NCI-H2171 (cell line): ENCODE measurements at places on chromosomes 7 and 10.

DNA sequence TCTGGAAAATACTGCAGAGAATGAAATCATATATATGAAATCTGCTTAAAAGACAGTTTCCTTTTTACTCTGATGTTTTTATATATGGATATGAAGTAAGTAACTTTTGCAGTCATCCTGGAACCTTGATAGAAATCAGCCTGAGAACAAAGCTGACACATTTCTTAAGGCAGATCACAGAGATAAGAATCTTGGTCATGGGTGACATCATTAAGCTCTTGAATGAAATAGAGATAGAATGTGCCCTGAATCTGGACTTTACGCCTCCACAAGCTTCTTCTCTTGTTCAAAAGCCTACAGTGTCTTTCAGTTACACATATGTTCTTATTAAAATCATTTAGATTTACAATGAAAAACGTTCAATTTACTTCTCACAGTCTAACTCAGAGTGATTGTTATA is 319.1 kb upstream of the CNTNAP2 start:
- DNase-seq, result no peak

DNA sequence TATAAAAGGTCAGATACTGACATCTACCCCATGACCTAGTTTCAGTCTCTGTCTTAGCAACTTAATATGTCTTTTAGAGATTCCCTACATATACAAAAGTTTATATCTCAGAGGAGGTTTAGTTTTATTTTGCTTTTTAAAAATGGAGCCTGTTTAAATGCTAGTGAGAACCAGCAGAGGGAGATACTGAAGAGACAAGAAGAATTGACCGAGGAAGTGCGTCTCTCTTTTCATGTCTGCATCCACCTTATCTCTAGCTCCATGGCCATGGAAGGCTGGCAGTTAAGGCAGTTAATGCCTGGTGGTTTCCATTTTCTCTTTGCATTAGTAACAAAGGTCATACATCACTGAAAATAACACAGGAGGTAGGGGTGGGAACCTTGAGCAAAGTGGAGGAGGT is 10.7 kb downstream of the SUV39H2 start:
- no peak for DNase-seq

- no peak for DNase-seq
Measured at GRCh38 chr10:3260066-3260834, 87.7 kb upstream of the PITRM1 start.

- DNase-seq, result no peak
Measured at GRCh38 chr7:158145370-158145769, 442.3 kb downstream of the PTPRN2 start.

DNA sequence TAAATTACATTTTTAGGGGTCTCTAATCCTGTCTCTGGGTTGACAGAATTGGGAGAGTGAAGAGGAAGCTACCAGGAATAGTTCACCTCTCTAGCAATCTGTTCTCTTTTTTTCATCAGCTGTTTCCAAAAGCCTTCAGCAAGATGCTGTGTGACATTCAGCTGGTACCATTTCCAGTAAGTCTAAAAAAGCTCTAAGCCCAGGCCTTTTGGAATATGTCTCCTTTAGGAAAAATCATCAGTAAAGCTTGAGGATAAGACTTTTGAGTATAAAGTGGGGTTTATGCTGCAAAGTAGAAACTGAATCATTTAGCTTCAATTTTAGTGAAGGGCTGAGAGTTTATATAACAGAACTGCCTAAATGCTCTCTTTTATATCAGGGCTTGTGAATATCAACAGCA is 81.5 kb downstream of the CCNY start:
- peak; percentile 9 for DNase-seq

DNA sequence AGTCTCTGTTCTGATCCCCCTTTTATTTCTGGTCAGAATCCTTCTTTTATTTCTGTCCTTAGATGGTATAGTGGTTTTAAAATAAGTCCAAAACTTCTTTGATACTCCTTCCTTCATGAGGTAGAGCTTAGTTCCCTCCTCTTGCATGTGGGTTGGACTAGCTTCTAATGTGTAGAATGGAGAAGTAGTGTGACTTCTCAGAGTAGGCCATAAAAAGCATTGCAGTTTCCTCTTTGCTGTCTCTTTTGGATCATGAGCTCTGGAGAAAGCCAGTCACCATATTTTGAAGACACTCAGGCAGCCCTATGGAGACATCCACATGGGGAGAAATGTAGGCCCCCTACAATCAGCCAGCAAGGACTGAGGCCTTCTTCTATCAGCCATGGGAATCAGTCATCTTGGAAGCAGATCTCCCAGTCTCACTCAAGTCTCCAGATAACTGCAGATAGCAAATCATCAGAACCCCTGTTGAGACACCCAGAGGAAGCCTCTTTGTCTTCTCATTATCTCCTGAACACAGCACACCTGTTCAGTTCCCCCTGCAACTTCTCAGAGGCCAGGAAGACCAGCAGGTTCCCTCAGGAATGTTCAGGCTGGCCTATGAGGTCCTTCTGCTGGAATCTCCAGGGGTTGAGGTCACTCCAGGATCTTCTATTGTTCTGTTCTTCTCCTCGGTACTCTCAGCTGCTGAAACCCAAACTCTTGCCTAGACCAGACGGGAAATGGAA is 511.9 kb upstream of the ZMIZ1 start:
- no peak for DNase-seq

DNA sequence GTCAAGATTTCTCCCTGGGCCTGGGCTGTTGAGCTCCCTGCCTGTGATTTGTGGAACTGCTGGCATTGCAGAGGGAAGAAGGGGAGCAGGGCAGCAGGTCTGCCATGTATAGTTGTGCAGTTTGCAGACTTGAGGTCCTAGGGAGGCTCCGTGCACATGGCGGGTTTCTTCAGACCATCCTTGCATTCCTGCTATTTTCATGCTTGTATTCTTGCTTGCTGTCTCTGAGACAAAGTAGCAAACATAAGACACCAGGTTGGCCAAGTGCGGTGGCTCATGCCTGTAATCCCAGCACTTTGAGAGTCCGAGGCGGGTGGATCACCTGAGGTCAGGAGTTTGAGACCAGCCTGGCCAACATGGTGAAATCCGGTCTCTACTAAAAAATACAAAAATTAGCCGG is 61.1 kb downstream of the NPTX2 start:
- DNase-seq, result no peak

DNA sequence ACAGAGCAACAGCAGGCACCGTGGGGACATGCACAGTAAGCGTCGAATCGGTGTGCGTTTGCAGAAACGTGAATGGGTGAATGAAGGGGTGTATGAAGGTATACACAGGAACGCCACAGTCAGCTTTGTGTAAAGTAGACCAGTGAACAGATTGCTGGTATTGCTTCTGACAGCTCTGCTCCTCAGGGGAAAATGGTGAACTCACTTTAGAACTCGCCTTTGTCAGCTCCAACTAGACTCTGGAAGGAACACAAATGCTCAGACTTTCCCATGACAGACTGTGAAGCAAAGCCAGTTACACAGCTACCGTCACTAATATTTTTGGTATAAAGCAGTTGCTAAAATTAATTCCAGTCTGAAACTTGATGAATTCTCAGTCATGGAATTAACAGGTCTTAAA is 78.9 kb downstream of the CUX1 start:
- DNase-seq, result no peak

- DNase-seq, result no peak
Measured at GRCh38 chr10:14567421-14567820, 207.3 kb downstream of the FAM107B start.

- DNase-seq, result no peak
Measured at GRCh38 chr10:44619975-44620374, 235.1 kb upstream of the CXCL12 start.

DNA sequence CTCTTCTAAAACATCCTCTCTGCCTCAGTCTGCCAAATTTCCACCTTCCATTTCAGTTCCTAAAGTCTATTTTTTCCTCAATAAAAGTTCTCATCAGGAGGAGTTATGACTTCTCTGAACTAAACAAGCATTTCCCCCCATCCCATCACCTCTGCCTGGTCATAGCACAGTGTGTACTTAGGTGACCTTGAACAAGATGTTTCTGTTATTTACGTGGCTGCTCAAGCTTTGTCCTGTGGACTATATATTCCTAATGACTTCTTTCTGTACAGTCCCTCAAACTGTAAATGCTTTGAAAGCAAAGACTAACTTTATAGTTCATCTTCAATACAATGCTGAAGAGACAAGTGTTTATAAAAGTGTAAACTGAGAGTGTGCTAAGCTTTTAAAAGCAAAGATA is 166.9 kb downstream of the CPEB3 start:
- DNase-seq, result no peak

- DNase-seq, result no peak
Measured at GRCh38 chr7:103702982-103703381, 257.0 kb upstream of the SLC26A5 start.

- no peak for DNase-seq
Measured at GRCh38 chr10:68221196-68221595, 10.7 kb downstream of the ATOH7 start.

DNA sequence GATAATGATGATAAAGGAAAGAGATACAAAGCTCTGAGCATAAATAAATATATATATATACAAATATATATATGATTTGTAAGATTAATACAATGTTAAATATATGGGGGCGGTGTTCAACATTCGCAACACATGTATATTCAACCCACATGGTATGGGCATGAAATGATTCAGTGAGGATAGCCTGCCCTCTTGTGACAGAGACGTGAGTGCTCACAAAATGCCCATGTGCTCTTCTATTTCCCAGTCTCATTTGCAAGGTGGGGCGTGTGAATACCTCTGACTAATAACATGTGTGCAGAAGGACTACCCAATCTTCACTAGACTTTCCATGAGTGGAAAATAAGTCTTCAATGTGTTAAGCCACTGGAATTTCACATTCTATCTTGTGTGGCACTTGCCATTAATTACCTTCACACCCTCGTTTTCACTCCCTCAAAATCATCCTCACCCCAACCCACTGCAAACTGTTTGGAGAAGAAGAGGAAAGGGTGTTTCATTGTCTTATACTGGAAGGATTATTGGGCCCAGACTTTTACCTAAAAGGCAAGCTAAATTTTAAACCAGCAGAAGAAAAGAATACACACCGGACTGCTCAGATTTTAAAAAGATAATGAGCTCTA is 26.9 kb downstream of the ASAH2 start:
- peak; percentile 25 for DNase-seq

- DNase-seq, result no peak
Measured at GRCh38 chr10:120582753-120583152, 125.7 kb downstream of the PLPP4 start.

DNA sequence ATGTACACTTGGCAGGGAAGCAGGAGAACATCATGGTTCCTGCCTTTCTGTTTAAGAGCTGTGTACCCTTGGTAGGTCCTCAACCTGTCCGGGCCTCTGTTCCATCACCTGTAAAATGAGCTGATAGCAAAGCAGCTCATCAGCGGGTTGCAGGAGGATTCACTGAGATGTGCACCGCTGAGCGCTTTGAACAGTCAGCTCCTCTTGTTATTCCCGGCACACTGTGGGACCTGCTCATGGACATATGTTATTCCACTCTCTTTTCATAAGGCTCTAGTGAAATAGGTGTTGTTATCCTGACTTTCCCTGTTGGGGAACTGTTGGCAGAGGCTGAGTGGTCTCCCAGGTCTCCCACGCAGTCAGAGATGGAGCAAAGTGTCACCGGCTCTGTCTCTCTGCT is 497.5 kb upstream of the ZMIZ1 start:
- no peak for DNase-seq

DNA sequence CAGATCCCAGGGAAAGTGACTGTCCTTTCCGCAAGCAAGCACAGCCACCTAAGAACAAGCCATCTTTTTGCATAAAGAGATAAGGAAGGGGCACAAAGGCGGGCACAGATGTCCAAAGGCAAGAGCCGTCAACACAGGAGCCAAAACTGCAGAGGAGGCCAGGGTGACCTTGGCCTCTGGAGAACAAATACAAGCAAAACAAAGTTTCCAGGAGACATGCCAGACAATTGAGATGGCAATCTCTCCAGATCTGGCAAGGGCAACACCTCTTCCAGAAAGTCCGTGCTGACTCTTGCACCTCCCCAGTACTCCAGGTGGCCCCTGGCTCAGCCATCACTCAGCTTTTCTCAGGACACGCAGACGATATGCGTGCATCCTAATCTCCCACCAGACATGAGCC is 58.2 kb downstream of the TEX36 start:
- no peak for DNase-seq
